Activated CD8-positive, alpha-beta memory T cell treated with anti-CD3 and anti-CD28 coated beads for 24 hours (primary cell): ENCODE measurements at places on chromosomes 16 and 17.

DNA sequence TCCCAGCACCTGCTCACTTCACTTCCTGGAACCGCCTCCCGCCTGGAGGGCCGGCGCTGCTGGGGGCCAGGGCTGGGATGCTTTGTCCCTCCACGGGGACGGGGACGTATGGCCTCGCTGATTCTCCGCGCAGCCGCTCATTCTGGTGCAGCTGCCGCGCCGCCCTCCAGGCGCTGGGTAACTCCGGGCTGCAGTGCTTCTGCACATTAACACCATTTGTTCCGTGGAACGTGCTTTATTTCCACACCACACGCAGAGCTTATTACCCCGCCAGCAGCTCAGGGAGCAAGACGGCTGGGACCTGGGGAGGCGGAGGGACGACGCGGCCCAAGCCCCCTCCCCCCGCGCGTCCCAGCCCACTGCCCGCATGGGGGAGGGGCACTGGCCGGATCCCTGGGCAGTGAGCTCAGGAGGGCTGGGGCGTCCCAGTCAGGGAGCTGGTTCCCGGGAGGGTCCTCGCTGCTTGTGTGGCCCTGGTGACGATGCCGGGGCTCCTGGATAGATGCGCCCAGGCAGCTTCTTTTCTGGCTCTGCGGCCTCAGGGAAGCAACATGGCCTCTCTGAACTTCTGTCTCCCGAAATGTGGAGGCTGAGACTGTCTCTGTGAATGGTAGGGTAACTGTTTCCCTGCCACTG, 45.4 kb upstream of the ACSF3 start:
- DNase-seq = no peak

DNA sequence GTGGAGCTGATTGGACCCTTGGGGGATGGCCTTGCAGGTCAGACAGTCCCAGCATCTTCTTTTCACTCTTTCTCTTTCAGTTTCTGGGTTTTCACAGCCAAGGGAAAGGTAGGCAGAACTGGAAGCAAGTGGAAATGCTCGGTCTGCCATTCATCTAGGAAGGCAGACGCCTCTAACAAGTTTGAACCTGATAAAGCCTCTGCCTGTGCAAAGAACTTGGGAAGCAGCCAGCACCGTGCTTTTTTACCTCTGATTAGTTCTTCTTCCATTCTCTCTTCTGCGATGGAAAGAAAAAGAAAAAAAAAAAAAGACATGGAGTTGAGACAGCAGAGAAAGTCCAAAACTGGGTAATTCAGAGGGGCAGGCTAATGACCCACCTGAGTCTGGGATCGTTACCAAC, 997.8 kb upstream of the EEF2KMT start:
- DNase-seq = no peak

GRCh38 chr16:73240920-73241319, 193.0 kb upstream of the ZFHX3 start:
- DNase-seq = no peak

GRCh38 chr16:19175492-19176262, 7.6 kb downstream of the SYT17 start:
- DNase-seq = no peak

DNA sequence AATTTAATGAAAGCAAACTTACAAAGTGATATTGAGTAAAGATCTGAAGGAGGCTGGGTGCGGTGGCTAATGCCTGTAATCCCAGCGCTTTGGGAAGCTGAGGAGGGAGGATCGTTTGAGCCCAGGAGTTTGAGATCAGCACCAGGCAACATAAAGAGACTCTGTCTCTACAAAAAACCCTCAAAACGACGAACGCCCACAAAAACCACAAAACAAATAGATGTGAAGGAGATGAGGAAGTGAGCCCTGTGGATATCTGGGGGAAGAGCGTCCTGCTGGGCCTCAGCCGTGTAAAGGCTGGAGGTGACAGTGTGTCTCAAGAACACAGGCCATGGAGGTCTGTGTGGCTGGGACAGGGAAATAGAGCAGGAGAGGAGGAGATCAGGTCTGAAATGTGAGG, 68.8 kb downstream of the ITFG1 start:
- no peak for DNase-seq

DNA sequence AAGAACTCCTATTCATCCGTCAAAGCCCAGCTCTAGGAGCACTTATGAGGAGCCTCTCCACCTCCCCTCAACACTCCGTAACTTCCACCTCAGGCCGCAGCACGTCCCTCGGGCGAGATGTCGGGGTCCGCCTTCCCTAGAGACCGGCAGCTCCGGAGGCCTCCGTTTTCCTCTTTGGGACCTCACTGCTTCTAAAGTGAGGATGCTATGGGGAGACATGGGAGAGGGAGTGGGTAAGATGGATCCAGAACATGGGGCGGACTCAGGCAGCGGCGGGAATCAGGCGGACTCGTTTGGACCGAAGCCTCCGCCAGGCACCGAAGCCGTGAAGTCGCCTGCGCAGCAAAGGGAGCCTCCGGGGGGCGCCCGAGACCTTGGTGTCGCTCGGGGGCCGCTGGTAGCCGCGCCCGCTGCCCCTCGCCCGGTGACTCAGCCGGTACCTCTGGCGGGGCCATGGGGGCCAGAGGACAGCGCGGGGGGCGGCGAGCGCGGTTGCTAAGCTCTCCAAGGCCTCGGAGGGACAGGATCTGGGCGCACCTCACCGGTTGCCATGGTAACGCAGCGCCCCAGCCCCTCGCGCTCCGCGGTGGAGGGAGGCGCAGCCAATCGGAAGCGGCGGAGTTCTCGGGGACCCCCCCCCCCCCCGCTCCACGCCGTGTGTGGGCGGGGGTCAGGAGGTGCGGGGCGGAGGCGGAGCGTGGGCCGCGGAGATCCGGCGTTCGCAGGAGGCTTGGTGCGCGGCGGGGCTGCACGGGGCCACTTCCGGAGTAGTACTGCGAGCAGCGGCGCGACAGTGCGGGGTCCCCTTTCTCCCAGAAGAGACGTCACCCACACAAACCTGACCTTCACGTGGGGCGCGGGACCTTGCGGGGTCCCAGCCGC, 1.3 kb upstream of the HIC1 start:
- DNase-seq = peak; percentile 92
